ENCODE measurements at places on chromosomes 16 and 17. TPM values are rescaled to one million over a fixed set of nuclear protein-coding genes. Genes with fewer than 3 reads are reported as not detected.
A peak's percentile ranks its signal among the peaks of the same experiment; 100 is the strongest.

The CCDC154 gene
- total RNA-seq = not detected

DNA sequence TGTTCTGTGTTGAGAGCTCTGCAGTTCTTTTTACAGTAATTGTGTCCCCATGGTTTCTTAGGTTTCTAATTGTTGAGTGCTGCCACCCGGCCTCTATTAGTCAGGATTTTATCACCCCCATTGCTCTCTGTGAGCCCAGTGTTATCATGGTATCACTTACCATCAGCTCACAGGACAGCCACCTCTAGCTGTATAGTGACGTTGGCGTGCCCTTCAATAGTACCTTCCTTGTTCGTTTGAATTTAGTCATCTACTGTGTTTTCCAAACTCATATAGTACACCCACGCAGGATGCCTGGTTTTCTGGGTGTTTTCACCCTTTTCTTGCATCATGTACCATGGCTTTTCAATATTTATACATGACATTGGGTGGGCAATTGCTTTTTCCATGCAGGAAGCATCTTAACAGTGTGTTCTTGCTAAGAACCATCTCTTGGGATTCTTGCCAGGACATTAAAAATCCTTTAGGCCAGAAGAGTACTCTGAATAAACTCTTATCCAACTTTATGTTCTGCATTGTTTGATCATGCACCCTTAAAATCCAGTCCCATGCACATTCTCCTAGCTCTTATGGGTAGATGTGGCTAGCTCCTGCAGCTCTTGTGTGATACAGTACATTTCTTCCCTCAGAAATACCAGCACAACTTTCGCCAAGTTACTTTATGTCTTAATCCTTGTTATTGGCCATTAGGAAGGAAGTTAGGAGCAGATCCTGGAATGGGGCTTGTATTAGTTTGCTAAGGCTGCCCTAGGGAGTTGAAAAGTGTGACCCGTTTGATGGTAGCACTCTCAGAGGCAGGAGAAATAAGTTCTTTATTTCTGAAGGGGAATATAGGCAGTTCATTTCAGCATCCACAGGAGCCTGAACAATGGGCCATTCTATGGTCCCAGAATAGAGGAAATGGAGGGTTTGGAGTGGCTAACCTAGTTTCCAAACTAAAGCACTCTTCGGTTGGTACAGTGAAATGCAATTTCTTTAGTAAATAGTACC lies 11.3 kb upstream of the ABCA10 start:
- no peak for DNase-seq

The CD300H gene
- total RNA-seq = not detected

- no peak for DNase-seq
Observed at GRCh38 chr17:58007781-58008706, 998 bp upstream of the SRSF1 start.

The HOXB7 gene
- 0.78 TPM for total RNA-seq

DNA sequence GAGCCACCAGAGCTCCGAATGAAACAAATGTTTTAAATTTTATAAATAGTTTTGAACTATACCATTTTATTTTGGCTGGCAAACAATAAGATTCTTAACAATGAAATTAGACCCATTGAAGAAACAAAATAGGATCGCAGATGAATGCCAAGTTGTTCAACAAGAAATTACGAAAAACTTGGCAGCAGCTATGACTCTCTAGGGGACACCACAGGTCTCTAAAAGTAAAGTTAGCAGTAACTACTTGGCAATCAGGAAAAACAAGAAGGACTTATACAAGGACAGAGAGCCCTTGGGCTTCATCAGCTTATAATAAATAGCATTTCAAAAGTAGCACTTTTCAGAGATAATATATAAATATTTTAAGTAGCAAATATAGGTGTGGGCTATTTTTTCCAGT lies 603.8 kb upstream of the PSMD7 start:
- no peak for DNase-seq

GRCh38 chr17:81189670-81190530 lies 23.9 kb upstream of the AATK start:
- no peak for DNase-seq

The LGALS9 gene
- 27.4 TPM for total RNA-seq

GRCh38 chr17:41972571-41973407 lies 6.2 kb downstream of the CNP start:
- DNase-seq = no peak

DNA sequence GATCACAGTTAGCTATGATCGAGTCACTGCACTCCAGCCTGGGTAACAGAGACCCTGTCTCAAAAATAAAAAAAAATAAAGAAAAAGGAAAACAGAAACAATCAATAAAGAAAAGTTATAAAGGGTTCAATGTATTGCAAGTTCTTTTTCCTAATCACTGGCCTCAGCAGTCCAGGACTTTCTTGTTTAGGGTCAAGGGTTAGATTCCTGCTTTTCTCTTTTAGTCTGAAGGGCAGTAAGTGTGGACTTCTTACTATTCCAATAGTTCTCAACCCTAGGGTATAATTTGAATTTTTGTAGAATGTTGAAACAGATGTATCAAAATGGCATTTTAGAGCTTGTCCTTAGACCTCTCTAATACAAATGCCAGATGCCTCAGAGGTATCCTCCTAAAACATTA lies 27.3 kb downstream of the SMYD4 start:
- no peak for DNase-seq

The C17orf100 gene
- not detected for total RNA-seq

DNA sequence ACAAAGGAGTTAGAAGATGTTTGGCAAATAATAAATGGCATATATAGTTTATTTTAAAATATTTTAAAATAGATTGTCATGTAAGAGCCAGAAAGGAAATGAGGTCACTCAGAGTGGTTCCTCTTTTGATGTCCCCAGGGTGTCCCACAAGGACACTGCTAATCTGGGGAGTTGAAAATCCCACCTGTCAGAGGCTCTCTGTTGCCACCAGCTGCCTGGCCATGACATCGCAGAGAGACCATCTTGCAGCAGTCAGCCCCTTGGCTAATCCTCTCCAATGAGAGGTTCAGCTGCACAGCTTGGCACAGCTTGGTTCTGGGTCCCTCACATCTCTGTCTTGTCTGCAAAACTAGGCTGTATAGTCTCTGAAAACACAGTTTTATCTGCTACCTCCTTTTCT lies 11.0 kb upstream of the RBFOX1 start:
- DNase-seq = no peak

DNA sequence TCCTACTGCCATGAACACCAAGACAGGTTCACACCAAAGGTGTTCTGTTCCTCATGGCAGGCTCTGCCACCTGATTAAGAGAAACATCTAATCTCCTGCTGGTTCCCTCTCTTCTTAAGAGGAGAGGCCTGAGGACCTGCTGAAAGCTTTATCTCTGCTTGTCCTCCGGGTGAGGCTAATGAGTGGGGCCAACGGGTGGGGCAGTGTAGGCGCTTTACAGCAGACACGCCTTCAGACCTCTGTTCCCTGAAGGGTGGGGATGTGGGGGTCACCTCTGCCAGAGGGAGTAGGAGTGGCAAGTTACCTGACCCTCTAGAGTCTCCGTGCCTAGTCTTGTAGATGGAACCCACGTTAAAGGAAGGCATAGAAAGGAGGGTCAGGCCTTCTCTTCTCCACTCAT lies 4.2 kb upstream of the MRM1 start:
- no peak for DNase-seq

The SBK1 gene
- total RNA-seq = 0.52 TPM

DNA sequence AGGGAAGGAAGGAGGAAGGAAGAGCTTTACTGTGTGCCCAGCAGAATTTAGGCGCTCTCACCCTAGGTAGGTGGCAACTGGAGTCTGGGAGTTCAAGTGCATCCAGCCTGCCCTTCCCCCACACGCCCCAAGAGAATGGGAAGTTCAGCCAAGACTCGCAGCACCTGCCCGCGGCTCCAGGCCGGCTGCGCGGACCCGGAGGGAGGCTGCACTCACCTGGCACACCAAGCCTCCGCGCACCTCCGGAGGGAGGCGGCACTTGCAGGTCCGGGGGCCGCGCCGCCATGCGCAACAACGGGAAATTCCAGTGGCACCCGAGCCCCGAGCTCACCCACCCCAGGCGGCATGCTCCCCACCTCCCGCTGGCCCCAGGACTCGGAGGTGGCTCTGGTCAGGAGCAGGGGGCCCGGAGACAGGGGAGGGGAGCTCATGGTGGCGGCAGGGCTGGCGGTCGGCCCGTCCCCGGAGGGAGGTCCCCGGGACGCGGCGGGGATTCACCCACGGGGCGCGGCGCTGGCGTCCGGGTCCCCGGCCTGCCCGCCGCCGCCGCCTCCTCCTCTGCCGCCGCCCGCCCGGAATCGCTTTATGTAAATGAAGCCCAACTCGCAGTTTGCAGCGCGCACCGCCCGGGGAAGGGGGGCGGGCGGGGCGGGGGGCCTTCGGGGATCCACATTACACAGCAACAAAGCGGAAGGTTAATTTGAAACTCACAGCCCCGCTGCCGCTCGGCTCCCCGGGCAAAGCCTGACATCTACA lies at the start of gene ZFHX3:
Gene ZFHX3 (minus strand): TSS at position 593 of the 756 bp plus-strand sequence. CDS start 87,983 bp downstream, outside the sequence.
- peak; percentile 90 for DNase-seq

DNA sequence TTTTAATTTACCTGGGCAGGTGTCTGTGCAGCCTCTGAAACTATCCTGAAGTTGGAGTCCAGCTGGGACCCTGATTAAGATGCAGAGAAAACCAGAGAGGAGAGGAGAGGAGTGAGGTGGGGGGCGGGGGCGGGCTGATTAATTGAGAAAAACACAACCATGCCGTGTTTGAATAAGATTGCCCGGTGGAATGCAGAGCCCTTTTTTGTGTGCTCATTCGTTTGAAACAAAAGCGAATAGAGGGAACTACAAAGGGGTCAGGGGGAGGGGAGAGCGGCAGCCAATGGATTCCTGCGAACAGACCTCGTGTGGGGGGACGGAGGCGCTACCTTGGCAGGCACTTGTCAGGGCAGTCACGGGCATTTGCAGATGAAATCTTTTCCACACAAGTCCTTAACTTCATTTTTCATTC lies 355.8 kb downstream of the SOX9 start:
- DNase-seq = no peak

DNA sequence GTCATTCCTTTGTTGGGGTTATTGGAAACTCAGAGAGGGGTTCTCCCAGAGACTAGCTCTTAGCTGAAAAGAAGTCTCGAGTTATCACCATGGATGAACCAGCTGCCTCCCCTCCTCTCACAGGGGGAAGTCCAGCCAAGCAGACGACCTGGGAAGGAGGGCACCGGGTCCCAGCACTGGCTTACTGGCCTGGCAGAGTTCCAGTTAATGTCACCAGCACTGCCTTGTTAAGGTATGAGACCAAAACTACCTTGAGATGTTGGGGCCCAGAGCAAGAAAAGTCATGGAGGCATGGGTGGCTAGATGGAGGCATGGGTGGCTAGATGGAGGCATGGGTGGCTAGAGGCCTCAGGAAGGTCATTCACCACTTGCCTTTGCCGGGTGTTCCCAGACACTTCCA lies 72.4 kb downstream of the WIPI1 start:
- no peak for DNase-seq

The CFAP97D1 gene
- total RNA-seq = not detected

GRCh38 chr17:65092262-65092661 lies 35.7 kb upstream of the GNA13 start:
- DNase-seq = no peak

The GAN gene
- 8.8 TPM for total RNA-seq

The ADORA2B gene
- 1.0 TPM for total RNA-seq

The LRRC75A gene
- total RNA-seq = 2.6 TPM

- no peak for DNase-seq
Observed at GRCh38 chr17:40602445-40603443, 37.5 kb upstream of the CCR7 start.

GRCh38 chr16:34648-34987 lies 18.8 kb downstream of the POLR3K start:
- DNase-seq = no peak

The SDR42E1 gene
- total RNA-seq = 0.11 TPM

GRCh38 chr16:29687755-29688154 lies 8.8 kb downstream of the QPRT start:
- no peak for DNase-seq

DNA sequence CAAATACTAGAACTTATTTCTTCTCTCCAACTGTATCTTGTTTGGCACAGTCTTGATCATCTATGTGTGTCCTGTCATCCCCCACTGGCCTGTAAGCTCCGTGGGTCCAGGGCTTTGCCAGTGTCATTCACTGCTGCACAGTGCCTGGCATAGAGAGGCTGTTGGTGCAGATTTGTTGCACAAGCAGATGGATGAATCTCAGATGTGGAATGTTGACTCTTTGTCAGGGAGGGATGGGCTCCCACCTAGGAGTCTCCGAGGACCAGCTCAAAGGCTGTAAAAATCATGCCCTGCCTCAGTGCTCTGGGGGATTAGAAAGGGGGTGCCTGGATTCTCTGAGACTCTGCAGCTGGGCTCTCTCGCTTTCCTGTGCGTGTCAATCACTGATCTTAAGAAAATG lies 60.6 kb downstream of the RAB11FIP4 start:
- DNase-seq = no peak

DNA sequence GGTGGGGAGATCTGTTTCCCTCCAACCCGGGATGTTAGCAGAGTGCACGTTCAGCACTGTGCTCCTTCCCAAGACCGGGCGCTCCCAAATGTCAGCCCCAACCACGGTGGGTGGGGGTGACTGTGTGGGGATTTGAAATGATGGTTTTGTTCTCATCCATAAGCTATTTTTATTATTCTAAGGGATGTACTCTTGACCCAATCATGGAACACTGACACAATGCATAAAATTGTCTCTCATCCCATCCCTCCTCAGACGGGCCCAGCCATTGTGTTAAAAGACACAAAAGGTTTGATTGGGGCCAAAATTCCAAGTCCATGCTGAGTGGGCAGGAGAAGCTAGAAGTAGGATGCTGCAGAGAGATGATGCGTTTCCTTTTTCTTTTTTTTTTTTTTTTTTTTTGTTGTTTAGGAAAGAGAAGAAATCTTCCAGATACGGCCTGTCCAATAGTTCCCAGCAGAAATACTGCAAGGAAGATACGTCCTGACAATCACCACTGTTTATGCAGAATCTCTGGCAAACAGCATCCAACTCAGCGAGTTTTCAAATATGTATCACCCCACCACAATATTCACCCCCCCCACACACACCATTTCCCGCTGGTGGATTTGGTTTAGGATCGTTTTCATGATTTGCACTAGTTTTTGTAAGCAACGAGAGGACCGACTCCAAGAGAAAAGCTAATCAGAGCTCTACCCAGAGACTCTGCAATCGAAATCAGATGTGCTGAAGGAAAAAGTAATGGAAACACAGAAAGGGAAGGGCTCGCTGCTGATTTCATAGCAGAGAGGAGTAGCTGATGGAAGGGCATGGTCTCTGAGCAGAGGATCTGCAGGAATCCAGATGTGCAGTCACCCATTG lies 163.5 kb upstream of the DYNLRB2 start:
- DNase-seq = no peak

DNA sequence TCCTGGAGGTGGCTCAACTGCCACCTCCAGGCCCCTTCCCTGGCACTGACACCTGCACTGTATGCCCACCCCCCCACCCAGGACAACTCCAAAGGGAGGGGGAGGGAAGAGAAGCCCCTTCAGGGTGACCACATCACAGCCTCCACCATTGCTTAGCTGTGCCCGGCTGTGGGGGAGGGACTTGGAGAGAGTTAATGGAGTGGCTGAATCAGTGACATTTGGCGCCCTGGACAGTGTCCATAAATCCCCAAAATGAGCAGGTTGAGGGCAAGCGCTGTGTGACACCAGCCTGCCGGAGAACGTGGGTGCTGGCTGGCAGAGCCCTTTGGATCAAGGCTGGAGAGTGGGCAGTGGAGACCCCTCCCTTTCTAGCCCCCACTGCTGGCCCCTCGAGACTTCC lies 883 bp downstream of the USH1G start:
- DNase-seq = no peak

The C1QTNF8 gene
- total RNA-seq = not detected

- DNase-seq = no peak
Observed at GRCh38 chr17:64319531-64319930, 56.5 kb upstream of the TEX2 start.

GRCh38 chr16:1413684-1414531 lies 596 bp downstream of the UNKL start:
- no peak for DNase-seq

The DNASE1L2 gene
- total RNA-seq = not detected

GRCh38 chr17:77774182-77774581 lies 184.3 kb upstream of the TNRC6C start:
- no peak for DNase-seq

All from right atrium auricular region (tissue), 2 donors.